ENCODE measurements at places on chromosomes 2 and 18. TPM values are rescaled to one million over a fixed set of nuclear protein-coding genes. Genes with fewer than 3 reads are reported as not detected.

ST8SIA3 gene
- not detected for total RNA-seq

RAB27B gene
- 35.3 TPM for total RNA-seq

SOCS6 gene
- total RNA-seq = 21.2 TPM

CHAC2 gene
- total RNA-seq = 4.8 TPM

SERPINB12 gene
- total RNA-seq = 0.60 TPM

IAH1 gene
- total RNA-seq = 32.2 TPM

SAG gene
- total RNA-seq = not detected

SLC11A1 gene
- total RNA-seq = 3.5 TPM
